Hematopoietic multipotent progenitor cell treated with erythropoietin and hydrocortisone succinate and interleukin-3 and kit ligand, for 17 days (in vitro differentiated cells): ENCODE measurements at places on chromosomes 7 and 10.

- DNase-seq = no peak
These were observed 16.1 kb upstream of the RAB11FIP2 start for GRCh38 chr10:118062798-118063238.

- no peak for DNase-seq
These were observed 731.1 kb downstream of the ZWINT start for GRCh38 chr10:55629793-55630490.

- DNase-seq = no peak
These were observed 203.9 kb upstream of the GLI3 start for GRCh38 chr7:42440951-42441350.

GRCh38 chr10:37704566-37704965 is 152.8 kb downstream of the ZNF248 start:
- DNase-seq = no peak

GRCh38 chr10:49407151-49407550 is 11.3 kb upstream of the DRGX start:
- no peak for DNase-seq

GRCh38 chr7:50865450-50865849 is 82.8 kb upstream of the GRB10 start:
- no peak for DNase-seq

GRCh38 chr7:39810204-39810642 is 139.8 kb upstream of the CDK13 start:
- peak; percentile 13 for DNase-seq

DNA sequence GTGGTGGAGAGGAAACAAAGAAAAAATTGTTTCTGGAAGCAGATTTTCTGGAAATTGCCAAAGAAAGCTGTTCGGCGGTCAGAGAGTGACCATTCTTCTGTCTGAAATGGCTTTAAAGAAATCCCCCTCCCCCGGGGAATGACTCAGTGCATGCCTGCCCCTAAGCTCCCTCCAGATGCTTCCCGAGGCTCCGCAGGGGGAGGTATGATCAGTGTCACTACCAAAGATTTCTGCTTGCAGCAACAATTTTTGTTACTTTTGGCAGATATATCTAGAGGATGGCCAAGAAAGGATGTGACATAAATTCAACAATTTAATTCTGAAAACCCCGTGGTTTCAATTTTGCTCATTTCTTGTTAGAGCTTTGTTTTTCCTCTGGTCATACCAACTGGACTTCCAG is 163.9 kb downstream of the JCAD start:
- no peak for DNase-seq

GRCh38 chr10:59212301-59212798 is 35.9 kb downstream of the PHYHIPL start:
- DNase-seq = no peak

GRCh38 chr10:70558871-70559810 is 43.4 kb downstream of the PRF1 start:
- DNase-seq = no peak

GRCh38 chr10:114576716-114577115 is 81.4 kb downstream of the ABLIM1 start:
- DNase-seq = no peak

DNA sequence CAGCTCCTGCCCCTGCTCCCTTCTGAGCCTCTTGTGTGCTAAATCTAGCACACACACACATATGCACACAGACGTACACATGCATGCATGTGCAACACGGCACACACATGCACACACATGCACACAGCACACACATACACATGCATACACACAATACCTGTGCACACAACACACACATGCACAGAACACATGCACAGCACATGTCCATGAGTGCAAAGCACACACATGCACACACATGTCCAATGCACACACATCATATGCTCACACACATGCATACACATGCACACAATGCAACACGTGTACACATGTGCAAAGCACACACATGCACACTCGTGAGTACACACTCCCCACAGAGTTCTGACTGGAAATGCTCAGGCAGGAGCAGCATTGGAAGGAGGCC is 115.0 kb downstream of the WDR37 start:
- DNase-seq = no peak

DNA sequence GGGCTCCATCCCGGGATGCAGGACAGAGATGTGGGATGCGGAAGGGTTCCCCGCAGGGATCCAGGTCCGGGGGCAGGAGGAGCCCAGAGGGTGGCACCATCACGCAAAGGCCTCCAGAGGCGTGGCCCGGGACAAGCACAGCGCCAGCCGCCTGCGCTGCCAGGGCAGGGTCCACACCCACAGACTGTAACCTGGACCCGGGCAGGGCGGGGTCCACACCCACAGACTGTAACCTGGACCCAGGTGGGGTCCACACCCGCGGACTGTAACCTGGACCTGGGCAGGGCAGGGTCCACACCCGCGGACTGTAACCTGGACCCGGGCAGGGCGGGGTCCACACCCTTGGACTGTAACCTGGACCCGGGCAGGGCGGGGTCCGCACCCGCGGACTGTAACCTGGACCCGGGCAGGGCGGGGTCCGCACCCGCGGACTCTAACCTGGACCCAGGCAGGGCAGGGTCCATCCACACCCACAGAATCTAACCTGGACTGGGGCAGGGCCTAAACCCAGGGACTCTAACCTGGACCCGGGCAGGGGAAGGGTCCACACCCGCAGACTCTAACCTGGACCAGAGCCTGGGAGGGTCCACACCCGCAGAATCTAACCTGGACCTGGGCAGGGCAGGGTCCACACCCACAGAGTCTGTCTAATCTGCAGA is 37.5 kb upstream of the SUN1 start:
- no peak for DNase-seq
